Stimulated activated CD4-positive, alpha-beta T cell treated with anti-CD3 and anti-CD28 coated beads, Interleukin-1b, Interleukin-23, amount 100 ng/mL, for 1 hour (primary cell): ENCODE measurements at places on chromosomes 1 and 21.

GRCh38 chr1:224779536-224779935 lies 149.9 kb upstream of the DNAH14 start:
- DNase-seq: no peak

- DNase-seq: no peak
Observed at GRCh38 chr1:9840176-9840575, 16.4 kb upstream of the CLSTN1 start.

GRCh38 chr1:62283986-62284385 lies 35.2 kb downstream of the KANK4 start:
- DNase-seq: no peak

DNA sequence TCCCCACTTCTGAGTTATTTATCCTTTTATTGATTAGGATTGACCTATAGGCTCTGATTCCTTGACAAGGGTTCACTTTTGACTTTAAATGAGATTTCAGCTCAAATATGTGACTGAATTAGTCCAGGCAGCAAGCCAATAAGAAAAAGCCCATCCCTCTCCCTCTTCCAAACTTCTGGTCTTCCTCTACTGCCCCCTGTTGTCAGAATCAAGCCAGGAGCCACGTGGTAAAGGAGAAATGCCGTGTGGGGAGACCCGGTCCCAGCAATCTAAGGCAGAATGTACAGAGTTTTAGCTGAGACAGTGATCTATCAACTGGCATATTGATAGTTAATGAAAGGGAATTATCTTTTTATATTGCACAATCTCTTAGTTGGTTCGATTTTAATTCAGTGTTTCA lies 5.2 kb downstream of the ADAMTS5 start:
- DNase-seq: no peak

DNA sequence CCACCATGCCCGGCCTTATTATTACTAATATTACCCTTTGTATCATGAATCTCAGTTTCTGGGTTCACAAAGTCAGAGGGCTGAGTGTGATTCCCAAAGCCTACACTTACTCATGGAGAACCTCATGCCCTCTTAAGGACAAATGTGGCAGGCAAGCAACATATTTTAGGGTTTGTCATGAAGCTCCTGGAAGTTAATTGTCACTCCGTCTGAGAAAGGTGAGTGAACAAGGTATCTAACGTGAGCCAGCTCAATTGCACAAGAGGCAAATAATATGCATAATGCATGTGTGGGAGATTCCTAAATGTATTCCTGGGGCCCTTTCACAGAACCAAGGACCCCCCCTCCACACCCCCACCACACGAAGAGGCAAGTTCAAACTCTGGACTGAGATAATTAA lies 10.1 kb upstream of the TIAM1 start:
- no peak for DNase-seq

DNA sequence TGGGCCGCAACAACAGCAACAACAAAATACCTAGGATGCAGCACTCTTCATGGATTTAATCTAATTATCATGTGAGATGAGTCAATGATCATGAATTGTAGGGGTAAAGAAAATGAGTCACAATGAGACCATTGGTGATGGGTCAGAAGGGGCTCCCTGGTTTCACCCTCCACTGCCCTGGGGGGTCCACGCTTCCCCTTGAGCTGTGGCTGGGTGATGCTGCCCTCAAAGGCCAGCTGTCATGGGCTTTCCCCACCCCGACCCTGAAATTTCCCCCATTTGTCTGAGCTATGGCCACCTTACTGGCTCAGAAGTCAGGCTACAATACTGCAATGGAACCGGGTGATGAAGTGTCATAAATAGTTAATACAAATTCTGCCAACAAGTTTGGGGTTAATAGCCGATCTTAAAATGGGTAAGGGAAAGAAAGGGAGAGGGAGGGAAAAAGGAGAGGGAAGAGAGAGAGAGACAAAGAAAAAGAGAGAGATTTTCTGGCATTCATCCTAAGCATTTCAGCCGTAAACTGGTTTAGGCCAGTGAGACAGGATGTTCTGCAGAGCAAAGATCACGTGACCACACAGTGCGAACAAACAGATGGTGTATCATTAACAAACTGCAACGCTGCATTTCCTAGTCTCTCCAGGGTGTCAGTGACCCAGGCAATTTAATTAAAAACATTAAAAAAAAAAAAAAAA lies 143.4 kb upstream of the ERRFI1 start:
- no peak for DNase-seq

DNA sequence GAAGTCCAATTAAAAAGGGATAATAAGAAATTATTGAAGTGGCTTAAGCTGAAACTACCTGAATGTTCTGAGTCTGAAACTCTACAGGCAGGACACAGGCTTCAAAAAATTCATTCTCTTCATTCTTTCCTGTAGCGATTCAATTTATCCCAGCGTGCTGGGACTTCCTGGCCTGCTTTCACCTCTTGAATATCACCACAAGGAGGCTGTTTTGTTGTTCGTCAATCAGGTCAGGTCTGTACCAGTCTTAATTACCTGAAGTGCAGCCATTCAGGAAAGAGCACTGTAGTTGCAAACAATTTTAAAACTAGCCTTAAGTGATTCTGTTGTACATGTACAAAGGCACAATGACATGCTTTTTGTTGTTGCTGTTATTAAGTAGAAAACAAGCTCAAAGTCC lies 38.4 kb downstream of the FYB2 start:
- no peak for DNase-seq

- no peak for DNase-seq
Observed at GRCh38 chr1:210527091-210527490, 198.4 kb downstream of the HHAT start.

DNA sequence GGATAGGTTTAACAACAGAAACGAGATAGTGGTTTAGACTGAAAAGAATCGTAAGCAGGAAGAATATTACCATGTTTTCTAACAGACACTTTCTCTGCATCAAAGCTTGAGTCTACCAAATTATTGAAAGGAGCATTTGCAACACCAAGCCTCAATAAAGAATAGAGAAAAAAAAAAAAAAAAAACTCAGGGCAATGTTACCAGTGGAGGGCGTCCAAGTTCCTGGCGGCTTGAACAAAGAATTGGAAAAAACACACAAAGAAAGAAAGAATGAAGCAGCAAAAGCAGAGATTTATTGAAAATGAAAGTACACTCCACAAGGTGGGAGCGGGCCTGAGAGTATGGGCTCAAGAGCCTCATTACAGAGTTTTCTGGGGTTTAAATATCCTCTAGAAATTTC lies 686.5 kb upstream of the ADGRL2 start:
- no peak for DNase-seq

- no peak for DNase-seq
Observed at GRCh38 chr1:29753771-29754572, 517.6 kb downstream of the PTPRU start.

GRCh38 chr1:156926175-156926574 lies 5.7 kb downstream of the LRRC71 start:
- DNase-seq: no peak

GRCh38 chr1:110214454-110215404 lies 4.6 kb downstream of the KCNC4 start:
- DNase-seq: no peak

GRCh38 chr1:40769815-40770214 lies 13.8 kb upstream of the KCNQ4 start:
- DNase-seq: no peak

DNA sequence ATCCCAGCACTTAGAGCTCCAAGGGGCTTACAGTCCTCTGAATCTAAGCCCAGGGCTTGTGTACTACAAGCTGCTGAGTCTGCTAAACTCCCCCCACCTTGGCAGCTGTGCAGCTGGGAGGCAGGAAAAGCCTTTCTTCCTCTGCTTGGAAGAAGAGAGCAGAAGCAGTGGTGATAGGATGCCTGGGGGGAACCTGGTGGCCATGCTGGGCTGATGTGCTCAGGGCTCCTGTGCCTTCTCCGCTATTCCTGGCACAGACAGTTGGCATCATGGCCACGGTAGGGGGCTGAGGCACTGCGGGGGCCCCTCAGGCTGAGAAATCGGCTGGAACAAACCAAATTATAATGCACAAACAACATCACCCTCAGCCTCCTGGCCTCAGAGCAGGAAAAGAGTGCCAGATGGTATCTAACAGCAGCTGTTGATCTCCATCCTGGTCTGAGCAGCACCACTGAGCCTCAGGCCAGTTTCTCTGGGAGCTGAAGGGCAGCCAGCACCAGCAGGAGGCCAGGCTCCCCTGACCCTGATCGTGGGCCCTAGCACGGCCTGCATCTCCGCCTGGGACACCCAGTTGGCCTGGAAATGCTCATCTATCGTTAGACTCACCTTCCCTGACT lies 35.8 kb downstream of the ECE1 start:
- DNase-seq: no peak

DNA sequence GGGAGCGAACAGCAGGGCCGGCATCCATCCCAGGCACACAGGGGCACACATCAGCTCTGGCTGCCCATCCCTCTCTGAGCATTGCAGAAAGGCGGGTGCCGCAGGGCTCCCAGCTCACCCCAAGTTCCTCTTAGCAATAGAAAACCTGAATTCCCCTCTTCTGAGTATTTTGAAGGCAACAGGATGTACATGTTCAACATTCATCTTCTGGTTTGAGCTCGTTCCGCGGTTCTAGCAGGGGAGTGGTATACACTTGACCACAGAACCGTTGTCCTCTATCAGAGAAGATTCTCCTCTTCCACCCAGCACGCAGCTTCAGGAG lies 23.6 kb downstream of the ACTA1 start:
- no peak for DNase-seq

GRCh38 chr1:9042272-9042671 lies 16.0 kb upstream of the SLC2A7 start:
- no peak for DNase-seq

- no peak for DNase-seq
Observed at GRCh38 chr1:6939363-6939762, 154.1 kb downstream of the CAMTA1 start.

DNA sequence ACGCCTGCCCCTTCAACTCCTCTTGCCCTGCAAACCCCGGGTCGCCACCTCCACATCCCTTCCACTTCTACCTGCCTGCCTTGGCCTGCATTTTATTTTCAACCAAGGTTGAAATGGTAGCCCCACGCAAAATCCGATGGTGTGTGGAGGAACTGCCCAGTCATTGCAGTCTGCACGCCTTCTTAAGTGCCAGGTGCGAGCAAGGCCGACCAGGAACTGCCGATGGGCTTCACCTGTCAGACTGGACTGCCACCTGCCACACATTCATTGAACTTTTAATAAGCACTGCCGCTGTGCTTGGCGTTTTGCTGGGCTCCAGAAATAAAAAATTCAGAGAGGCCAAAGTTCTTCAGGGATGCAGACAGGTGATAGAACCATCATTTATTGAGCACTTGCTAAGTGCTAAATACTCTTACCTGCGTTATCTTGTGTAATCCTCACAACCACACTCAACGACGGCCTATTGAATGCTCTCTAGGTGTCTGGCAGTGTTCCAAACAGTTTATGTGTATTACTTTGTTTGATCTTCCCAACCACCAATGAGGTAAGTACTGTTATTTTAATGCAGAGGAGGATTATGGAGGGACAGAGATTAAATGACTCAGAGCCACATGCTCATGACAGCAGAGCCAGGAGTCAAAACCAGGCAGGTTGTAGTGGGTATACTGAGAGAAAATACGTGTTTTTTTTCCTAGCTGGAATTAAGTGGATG lies 36.2 kb downstream of the CACHD1 start:
- no peak for DNase-seq

DNA sequence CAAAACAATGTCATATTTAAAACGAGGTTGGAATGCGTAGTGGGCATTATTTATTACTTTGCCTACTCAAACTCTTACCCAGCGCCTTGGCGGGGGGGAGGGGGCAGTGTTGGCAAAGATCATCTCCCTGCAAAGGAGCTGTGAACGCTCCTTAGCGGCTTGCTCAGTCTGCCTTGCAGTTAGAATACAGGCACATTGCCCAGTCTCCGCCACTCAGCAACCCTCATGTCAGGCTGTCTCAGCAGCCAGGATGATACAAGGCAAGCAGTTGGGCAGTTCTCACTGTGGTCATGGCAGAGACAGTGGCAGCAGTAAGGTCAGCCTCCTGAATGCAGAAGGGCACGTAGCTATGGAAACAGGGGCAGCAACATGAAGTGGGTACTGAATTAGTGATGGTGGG lies 170.4 kb upstream of the KCNK2 start:
- no peak for DNase-seq

DNA sequence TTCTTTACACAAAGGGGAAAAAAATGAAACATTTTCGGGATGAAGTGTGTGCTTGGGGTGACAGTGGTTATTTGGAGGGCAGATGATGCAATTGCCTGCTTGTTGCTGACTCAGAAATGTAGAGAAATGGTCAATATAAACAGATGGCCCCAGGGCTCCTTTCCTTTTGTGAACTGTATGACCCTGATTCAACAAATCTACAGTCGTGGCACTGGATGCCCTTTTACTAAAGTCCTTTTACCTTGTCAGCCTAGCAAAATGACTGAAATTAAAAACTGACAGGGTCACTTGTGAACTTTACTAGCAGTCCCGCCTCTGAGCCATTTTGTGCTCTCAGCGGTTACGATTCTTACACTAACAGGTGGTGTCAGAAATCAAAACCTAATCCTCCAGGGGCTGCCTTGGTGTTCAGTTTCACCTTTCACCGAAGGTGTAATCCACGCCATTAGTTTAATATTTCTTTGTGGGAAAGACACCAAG lies 49.8 kb downstream of the GREM2 start:
- DNase-seq: no peak

DNA sequence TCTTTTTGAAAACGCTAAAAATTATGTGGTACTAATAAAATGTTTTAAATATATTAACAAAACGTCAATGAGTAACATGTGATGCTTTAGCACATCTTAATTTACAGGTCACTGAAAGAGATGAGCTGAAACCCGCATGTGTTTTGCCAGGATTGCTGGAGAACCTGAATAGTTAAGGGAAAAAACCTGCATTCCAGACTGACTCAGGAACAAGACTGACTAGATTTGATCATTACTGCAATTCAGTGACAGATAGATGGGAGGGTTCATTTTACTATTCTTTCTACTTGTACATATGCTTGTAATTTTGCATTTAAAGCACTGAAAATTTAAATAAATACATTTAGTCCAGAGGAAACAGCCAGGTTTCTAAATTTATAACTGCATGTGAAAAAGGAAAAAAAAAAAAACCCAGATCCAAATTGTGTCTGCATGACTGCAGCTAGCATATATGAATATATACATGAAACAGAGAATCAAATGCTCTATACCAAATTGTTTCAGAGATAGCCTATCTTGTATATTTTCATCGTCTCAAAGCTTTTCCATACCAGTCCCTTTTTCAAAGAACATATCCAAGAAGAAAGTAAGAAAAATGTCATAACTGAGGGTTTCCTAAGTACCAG lies 71.7 kb downstream of the APP start:
- DNase-seq: no peak
